NCI-H2029 (cell line): ENCODE measurements at places on chromosomes 4 and X.

DNA sequence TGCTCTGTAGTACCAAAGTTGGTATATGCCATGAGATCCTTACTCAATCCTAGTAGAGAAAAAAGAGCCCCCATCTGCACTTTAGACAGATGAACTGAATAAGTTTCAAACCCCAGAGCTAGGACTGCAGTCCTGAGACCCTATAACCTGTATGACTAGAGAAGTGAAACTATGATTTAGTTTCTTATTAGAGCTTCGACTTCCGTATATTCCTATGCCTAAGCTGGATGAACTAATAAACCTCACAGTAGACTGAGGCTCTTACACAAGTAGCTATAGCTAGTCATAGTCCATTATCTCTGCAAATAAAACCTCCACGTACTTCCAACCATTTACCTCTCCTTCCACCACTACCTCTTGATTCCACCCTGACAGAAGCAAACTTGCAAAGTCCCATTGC, 6.3 kb upstream of the OTUD4 start:
- DNase-seq, result no peak

DNA sequence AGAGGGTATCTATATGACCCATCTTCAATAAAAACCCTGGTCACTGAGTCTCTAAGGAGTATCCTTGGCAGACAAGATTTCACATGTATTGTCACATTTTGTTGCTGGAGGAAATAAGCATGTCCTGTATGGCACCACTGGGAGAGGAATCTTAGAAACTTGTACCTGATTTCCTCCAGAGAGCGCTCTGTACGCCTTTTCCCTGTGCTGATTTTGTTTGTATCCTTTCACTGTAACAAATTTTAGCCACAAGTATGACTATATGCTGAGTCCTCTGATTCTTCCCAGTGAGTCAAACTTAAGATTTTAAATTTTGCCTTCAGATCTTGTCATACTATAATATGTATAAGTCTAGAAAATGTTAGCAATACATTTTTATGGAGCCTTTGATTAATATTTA, 102.8 kb downstream of the ITIH6 start:
- DNase-seq, result no peak

- no peak for DNase-seq
These were observed 45.4 kb downstream of the BMPR1B start for GRCh38 chr4:94803181-94803580.

GRCh38 chrX:19949340-19949739, 41.5 kb downstream of the BCLAF3 start:
- DNase-seq, result no peak

GRCh38 chr4:23290656-23291055, 597.9 kb downstream of the GBA3 start:
- DNase-seq, result no peak

DNA sequence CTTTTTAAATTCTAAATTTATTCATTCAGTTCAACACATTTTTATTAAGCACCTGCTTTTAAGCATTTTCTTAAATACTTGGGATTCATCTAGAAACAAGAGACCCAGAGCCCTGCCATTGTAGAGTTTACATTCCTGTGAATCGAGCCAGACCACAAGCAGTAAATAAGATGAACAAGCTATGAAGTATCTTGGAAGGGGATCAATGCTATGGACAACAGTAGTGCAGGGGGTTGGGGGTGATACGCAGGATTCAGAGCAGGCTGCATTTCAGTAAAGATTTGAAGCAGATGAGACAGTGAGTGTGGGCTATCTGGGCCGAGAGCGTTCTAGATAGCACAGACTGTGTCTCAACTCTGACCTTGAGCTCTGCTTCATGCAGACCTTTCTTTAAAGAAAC, 35.1 kb downstream of the CLDN22 start:
- no peak for DNase-seq

- no peak for DNase-seq
These were observed 20.4 kb downstream of the UGT2B11 start for GRCh38 chr4:69194166-69194565.

DNA sequence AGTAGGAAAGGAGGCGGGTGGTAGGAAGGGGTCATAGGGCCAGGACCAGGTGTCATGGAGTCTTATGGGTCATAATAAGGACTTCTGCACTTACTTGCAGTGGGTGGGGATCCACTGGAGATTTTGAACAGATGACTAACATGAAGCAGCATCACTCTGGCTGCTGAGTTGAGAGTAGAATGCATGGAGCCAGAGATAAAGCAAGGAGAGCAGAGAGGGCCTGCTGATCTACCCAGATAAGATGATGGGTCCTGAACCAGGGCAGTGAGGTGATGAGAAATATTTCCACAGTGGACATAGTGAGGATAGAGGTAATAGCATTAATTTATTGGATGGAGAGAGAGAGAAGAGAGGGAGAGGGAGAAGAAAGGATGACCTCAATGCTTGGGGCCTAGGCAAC, 48.0 kb downstream of the HCCS start:
- DNase-seq, result no peak

GRCh38 chr4:44256414-44256813, 192.2 kb downstream of the KCTD8 start:
- DNase-seq, result no peak

DNA sequence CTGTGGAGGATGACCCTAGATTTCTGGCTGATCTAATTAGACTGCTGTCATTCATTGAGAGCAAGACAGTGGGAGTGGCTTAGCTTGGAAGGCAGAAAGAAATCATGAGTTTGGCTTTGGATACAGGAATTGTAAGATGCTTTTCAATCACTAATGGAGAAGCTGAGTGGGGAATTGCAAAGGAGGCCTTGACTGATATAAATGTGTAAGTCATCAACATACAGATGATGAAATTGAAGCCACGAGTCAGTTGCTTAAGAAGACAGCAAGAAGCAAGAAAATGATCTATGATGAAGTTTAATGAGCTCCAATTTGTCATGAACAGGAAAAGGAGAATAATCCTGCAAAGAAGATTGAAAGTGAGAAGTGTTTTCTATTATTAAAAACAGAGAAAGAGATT, 136.7 kb upstream of the C1QTNF7 start:
- DNase-seq, result no peak

- no peak for DNase-seq
These were observed 9.6 kb upstream of the DLG3 start for GRCh38 chrX:70434914-70435586.

DNA sequence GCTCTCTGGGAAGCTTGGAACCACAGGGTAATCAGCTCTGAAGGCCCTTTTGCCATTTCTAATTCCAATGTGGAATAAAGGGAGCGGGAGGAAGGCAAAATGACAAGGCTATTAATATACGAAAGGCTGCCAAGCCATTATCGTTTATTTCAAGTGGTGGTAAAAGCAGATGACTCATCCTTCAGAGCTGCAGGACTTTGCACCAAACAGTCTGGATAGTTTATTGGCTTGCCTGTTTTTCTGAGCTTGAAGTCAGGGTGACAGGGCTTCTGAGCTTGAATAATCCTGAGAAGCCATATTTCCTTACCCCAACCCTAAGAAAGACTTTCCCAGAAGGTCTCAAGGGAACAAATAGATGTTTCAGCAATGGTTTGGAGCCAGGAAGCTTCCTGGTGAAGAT, 7.7 kb upstream of the GABRE start:
- peak; percentile 31 for DNase-seq

GRCh38 chr4:148300877-148301276, 141.3 kb downstream of the NR3C2 start:
- no peak for DNase-seq
